Stimulated activated CD8-positive, alpha-beta memory T cell treated with anti-CD3 and anti-CD28 coated beads, Interleukin-15, amount 100 ng/mL, for 4 hours (primary cell): ENCODE measurements at places on chromosomes 13 and 19.

GRCh38 chr13:30623392-30623791 lies 5.7 kb downstream of the USPL1 start:
- no peak for DNase-seq

- DNase-seq, result no peak
Measured at GRCh38 chr19:23527797-23528196, 132.5 kb upstream of the ZNF91 start.

GRCh38 chr19:50563597-50563996 lies 4.6 kb downstream of the LRRC4B start:
- no peak for DNase-seq

DNA sequence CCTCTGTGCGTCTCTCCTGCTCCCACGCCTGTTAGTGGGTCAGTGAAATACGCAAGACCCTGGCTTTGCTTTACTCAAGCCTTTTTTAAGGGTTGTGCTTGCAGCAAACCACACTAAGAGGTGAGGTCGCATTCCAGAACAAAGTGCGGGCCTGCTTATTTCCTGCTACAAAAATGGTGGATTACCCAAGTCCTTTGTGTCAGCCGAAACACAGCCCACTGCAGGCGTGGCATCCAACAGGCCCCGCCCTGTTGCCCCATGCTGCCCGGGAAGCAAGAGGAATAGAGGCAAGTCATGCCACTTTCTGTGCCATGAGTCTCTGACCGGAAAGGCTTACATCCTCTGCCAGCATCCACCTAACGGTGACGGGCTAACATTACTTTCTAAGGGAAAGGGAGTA lies 7.7 kb upstream of the IRS2 start:
- no peak for DNase-seq

DNA sequence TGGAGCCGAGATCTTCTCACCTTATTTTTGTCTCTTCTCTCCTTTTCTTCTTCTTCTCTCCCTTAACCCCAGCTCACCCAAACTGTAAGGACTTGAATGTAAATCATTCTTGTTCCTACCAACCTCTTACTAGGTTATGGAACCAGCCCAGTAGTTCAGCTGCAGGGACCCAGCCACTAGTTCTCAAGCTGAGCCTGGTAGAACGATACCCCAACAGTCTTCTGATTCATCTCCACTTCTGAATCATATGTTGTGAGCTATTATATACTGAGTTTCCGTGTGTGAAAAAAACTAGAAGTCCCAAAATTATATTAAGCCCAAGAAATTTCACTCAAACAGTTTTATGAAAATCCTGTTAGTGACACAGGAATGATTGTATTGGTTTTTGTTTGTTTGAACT lies 67.7 kb downstream of the DCT start:
- DNase-seq, result no peak

GRCh38 chr13:28401303-28402056 lies 93.4 kb downstream of the FLT1 start:
- no peak for DNase-seq

- DNase-seq, result no peak
Measured at GRCh38 chr19:33508009-33508408, 13.6 kb downstream of the PEPD start.

DNA sequence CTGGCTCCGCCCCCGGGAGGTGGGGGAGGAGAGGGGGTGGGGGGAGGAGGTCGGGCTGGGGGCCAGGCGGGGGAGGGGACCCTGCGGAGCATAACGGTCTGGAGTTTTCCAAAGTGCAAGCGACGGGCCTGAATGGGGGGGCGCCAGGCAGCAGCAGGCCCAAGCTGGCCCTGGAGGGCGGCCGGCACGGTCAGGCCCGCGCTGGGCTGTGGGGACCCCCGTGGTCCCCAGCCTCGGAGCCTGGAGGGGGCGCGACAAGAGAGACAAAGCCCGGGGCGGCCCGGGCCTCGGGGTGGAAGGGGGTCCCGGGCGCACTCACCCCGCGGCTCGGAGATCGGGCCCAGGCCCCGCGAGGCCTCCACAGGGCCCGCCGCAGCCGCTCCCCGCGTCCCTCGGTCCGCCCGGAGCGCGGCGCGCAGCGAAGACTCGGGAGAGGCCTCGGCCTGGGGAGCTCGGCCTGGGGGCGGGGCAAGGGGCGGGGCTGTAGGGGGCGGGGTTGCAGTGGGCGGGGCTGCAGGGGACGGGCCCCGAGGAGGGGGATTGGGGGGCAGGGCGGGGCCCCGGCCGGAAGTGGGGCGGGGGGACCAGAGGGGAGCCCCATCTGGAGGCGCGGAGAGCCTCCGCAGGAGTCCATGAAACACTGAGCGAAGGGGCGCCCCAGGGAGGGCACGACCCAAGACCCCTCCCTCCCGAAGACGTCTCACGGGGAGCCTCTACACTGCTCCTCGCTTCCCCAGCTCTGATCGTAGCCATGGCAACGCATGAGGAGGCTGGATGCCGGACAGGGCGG lies 47.6 kb downstream of the PTPRS start:
- no peak for DNase-seq

- DNase-seq, result no peak
Measured at GRCh38 chr13:113776231-113777125, 17.5 kb downstream of the TMEM255B start.

DNA sequence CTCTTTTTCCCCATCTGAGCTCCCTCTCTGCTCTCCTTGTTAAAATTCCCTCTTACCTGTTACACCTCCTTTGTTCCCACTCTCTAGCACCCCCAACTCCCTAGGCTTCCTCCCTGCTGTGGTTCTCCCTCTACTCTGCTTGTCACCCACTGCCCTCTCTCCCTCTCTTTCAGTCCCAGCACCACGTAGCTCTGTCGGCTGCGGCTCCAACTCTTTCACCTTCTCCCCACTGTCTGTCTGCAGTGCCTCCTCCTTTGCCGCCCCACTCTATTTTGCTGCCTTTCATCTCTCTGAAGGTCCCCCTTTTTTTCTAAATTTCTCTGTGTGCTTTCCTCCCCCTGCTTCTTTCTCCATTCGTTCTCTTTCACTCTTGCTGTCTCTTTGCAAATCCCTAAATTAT lies 1.1 kb downstream of the ZNF836 start:
- no peak for DNase-seq

- no peak for DNase-seq
Measured at GRCh38 chr13:66689628-66690027, 540.5 kb downstream of the PCDH9 start.

DNA sequence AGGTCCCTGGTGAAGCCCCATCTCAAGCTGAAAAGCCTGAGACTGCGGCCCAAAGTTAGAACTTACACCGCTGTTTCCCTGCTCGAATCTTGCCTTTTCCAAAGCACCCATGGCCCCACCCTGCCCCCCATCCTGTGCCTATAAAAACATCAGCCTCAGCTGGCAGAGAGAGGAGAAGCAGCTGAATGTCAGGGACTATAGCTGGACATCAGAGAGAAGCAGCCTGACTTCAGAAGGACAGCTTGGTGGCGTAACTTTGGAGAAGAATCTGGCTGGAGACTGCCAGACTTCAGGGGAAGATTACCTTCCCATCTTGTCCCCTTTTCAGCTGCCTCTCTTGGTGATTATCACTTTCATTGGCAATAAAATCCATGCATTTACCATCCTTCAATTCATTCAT lies 9.3 kb upstream of the RCBTB2 start:
- DNase-seq, result no peak

DNA sequence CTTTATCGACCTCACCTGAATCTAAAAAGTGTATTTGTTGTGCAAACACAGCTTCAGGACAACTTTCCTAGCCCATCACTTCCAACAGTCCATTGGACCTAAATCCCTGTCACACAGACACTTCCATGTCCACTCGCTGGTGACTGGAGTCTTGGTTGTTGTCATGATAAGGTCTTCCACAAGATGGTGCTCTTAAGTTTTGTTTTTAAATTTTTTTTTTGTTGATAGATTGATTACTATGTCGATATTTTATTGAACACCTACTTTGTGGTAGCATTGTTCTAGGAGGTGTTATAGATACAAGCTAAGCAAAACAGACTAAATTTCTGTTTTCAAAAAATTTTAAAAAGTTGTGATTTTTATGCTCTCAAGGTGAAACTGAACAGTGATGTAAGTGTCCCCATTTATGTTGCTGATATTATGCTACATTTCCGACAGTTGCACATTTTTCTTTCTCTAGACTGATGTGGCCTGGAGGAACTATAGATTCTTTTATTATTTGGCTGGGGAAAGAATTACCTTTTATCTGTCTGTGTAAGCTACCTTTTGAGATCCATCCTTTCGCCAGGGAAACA lies 8.1 kb upstream of the ERICH6B start:
- DNase-seq, result no peak

DNA sequence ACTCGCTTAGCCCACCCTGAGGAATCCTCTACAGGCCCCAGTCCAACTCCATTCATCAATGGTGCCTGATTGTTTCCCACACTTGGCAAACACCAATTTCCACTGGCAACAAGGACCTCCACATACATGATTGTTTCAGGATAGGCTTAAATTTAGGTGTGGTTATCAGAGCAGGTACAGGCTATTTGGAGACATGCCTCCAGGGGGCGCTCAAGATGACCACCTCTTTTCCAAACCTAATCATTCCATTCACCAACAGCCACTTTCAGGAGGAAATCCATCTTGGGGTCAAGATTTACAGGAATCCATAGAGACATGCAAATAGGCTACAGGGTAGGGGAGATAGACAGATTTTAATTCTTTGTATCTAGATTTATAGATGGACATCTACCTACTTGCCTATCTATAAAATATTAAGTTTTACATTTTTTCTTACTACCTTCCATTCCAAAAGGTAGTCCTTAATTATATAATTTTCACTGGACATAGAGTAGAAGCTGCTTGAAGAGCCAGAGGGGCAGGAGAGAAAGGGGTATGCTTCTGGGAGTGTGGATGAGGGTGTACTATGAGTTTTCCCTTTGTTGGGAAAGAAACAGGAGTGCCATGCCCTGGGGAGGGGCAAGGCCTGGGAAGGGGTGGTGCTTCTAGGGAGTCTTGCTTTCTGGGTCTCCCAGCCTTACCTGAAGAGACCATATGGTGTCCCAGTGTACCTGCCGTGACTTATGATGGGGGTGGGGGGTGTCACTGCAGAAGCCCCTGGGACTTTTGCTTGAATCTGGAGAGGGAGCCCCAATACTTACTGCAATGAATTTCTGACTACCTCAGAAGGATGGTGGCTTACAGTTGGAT lies 14.1 kb upstream of the PCDH8 start:
- DNase-seq, result no peak

DNA sequence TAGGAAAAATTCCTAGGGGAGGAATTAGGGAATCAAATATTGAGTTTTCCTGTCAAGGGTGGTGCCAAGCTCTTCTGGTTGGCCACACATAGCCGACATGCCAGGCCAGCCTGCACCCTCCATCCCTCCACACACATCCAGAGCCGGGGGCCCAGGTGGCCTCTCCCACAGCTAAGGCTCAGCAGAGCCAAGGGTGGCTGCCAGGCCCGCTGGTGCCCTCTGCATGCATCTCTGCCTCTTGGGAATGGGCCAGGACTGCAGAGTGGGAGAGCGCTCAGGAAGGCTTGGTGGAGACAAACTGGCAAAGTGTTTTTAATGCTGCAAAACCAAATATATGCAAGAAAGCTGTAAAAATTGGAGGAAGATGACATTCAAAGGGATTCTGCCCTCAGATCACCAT lies 42.7 kb upstream of the GAS6 start:
- no peak for DNase-seq

GRCh38 chr19:17951157-17951989 lies 15.5 kb upstream of the KCNN1 start:
- no peak for DNase-seq

DNA sequence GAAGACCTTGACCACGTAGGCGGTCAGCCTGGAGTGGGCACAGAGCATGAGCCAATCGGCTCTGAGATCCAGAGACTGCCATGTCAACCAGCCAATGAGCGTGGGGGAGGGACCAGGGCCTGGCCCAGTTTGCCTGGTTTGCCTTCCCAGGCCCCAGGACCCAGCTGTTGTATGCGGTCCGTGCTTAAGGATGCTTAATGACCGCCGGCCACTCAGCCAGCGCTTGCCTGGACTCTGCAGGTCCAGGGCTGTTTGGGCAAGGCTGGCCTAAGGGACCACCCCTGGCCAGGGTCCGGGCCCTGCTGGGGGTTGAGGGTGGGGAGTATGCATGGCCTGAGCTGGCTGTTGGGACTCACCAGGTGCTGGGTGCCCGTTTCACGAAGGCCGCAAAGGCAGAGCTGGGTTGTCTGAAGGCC lies 23.1 kb upstream of the TNFSF14 start:
- DNase-seq, result no peak

DNA sequence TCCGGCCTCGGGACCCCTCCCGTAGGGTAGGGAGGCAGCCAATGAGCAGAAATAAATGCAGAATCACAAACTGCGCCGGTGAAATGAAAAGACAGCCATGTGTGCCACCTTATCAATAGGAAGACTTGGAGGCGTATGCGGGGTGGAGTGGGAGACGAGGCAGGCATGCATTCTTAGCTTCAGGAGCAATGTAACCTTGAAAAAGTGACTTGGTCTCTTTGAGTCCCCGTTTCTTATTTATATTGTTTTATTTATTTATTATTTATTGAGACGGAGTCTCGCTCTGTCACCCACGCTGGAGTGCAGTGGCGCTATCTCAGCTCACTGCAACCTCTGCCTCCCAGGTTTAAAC lies 16.0 kb downstream of the SSC5D start:
- DNase-seq, result no peak

GRCh38 chr19:45130888-45131615 lies 29.7 kb downstream of the NKPD1 start:
- no peak for DNase-seq

- no peak for DNase-seq
Measured at GRCh38 chr19:4974880-4975469, 6.1 kb downstream of the KDM4B start.

DNA sequence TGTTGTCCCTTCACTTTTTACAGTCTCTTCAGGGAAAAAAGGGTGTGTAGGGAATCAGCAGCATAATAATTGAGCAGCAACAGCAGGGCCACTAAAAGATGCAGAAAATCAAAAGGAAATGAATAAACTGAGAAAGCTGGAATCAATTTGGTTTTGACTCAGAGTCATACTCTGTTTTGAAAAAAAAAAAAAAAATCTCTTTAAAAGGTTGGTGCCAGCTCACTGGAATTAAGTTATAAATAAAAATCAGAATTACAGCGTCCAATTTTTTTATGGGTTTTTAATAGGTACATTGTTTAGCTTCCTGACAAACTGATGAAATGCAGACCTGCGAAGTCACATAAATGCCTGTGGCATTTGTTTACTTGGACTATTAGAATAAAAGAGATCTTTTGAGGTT lies 231.9 kb downstream of the COG6 start:
- DNase-seq, result no peak

GRCh38 chr13:40494513-40494912 lies 171.9 kb downstream of the FOXO1 start:
- DNase-seq, result no peak

GRCh38 chr19:55383279-55384130 lies 587 bp downstream of the TMEM238 start:
- DNase-seq, result no peak

GRCh38 chr13:75486146-75487062 lies 4.4 kb upstream of the TBC1D4 start:
- no peak for DNase-seq

DNA sequence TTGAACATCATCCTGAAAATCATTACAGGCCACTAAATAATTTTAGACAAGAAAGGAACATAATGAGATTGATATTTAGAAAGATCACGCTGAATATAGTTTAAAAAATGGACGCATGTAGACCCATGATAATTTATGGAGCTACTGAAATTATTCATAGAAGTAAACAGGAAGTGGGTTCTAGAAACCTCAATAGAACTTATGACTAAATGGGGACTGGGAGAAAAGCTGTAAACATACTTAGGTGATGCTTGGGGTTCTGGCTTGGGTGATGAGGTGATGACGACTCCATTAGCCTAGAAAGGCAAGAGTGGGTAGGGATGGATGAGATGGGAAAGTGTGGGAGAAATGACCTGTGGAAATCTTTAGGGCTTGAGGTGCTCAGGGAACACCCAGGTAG lies 484.0 kb downstream of the MYO16 start:
- DNase-seq, result no peak

GRCh38 chr13:27919934-27920676 lies at the start of gene PDX1:
PDX1 (plus strand) TSS chr13:27920000; CDS start chr13:27920139, 139 bp downstream.
- DNase-seq, result no peak
